ENCODE measurements at places on chromosomes 7 and 10. TPM values are rescaled to one million over a fixed set of nuclear protein-coding genes. Genes with fewer than 3 reads are reported as not detected.

Gene TFEC
- not detected for polyA plus RNA-seq

GRCh38 chr7:50426280-50427045, 23.7 kb downstream of the FIGNL1 start:
- H3K4me1 ChIP-seq: peaks cover under 1% of the 10 kb centered on the region
- no peak for DNase-seq
- no peak overlapping the region for H3K4me3 ChIP-seq
- H3K36me3 ChIP-seq: no peaks in the 10 kb centered on the region
- no peak overlapping the region for H3K27ac ChIP-seq

GRCh38 chr7:73869011-73869798, 8.2 kb downstream of the TMEM270 start:
- H3K4me1 ChIP-seq: peaks cover 20% of the 10 kb centered on the region
- H3K27ac ChIP-seq: no peak overlapping the region
- peak; percentile 52 for DNase-seq
- H3K4me3 ChIP-seq: no peak overlapping the region
- no peaks in the 10 kb centered on the region for H3K36me3 ChIP-seq
- H3K27me3 ChIP-seq: no peaks in the 10 kb centered on the region

DNA sequence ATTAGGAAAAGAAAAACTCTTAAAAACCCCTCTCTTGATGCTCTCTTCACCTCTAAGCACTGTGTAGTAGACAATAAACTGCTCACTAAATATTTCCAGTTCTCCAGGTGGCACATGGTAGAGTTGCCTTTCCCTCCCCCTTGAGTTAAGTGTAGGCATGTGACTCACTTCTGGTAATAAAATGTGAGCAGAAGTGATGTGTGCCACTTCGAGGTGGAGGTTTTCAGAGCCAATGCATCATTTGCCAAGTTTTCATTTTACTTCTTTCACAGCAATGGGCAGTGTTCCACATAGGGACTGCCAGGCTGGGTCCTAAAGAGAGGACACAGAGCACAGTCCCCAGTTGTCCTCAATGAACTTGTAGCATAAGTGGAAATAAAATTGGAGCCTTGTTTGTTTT, 131.6 kb upstream of the NPY start:
- H3K4me3 ChIP-seq: no peak overlapping the region
- peaks cover 13% of the 10 kb centered on the region for H3K36me3 ChIP-seq
- H3K27me3 ChIP-seq: no peaks in the 10 kb centered on the region
- H3K27ac ChIP-seq: no peak overlapping the region
- H3K4me1 ChIP-seq: no peaks in the 10 kb centered on the region

DNA sequence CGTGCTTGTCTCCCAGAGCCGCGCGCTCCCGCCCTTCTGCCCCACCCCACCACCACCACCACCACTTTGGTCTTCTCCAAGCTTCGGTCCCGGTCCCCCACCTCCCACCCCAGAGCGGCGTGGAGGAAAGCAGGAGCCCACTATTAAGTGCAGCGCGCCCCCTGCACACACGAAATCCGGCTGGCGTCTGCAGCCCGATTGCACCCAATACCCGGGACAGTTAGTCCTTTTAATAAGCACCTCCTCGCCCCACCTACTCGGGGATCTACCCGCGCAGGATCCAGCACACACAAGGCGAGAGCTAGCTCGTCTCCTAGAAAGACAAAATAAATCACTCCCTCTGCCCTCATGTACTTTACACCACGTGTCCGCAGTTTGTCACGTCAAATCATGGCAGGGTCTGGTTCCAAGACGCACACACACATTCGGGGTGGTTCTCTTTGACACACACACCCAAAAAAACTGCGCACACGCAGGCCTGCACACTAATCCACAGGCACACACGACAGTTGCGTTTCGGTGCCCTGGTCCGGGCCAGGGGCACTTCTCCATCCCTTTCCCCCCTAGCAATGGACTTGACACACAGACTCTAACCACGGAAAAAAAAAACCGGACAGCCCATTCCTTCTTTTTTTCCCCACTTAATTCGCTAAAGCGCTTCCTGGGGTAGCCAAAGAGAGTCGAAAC, 1.6 kb downstream of the SFMBT2 start:
- H3K27me3 ChIP-seq: peaks cover 78% of the 10 kb centered on the region
- peak overlapping the region; percentile 96 for H3K4me3 ChIP-seq
- no peaks in the 10 kb centered on the region for H3K36me3 ChIP-seq
- DNase-seq: peak; percentile 17
- H3K27ac ChIP-seq: no peak overlapping the region

GRCh38 chr7:96300502-96300901, 21.4 kb downstream of the SLC25A13 start:
- H3K4me3 ChIP-seq: no peak overlapping the region
- H3K36me3 ChIP-seq: no peaks in the 10 kb centered on the region
- DNase-seq: no peak
- H3K4me1 ChIP-seq: no peaks in the 10 kb centered on the region
- H3K27me3 ChIP-seq: no peaks in the 10 kb centered on the region
- no peak overlapping the region for H3K27ac ChIP-seq

DNA sequence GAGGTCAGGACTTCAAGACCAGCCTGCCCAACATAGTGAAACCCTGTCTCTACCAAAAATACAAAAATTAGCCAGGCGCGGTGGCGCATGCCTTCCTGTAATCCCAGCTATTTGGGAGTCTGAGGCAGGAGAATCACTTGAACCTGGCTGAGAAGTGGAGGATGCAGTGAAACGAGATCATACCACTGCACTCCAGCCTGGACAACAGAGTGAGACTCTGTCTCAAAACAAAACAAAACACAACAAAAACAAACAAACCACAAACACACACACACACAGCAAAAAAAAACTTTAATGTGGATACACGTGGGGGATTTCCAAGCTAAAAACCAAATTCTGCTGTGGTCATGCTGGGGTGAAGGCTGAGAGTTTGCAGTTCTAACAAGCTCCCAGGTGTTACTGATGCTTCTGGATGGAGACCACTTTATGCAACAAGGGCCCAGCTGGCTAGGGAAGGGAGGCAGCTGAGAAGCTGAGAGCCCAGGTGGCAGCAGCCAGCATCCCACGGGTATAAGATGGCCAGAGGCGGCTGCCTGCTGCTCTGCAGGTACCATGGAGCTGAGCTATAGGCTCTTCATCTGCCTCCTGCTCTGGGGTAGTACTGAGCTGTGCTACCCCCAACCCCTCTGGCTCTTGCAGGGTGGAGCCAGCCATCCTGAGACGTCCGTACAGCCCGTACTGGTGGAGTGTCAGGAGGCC, at the start of gene ZP3:
Gene ZP3 (plus strand): TSS at position 538 of the 699 bp plus-strand sequence. CDS start 15 bp downstream, at position 553.
- H3K4me3 ChIP-seq: no peak within 1 kb of the TSS
- peaks cover 16% of the 10 kb centered on the region for H3K4me1 ChIP-seq
- no peaks in the 10 kb centered on the region for H3K36me3 ChIP-seq
- H3K27ac ChIP-seq: peak within 1 kb of the TSS; percentile 81

Gene CRYGN
- polyA plus RNA-seq: 1.5 TPM

Gene SLC18A3
- 0.09 TPM for polyA plus RNA-seq

DNA sequence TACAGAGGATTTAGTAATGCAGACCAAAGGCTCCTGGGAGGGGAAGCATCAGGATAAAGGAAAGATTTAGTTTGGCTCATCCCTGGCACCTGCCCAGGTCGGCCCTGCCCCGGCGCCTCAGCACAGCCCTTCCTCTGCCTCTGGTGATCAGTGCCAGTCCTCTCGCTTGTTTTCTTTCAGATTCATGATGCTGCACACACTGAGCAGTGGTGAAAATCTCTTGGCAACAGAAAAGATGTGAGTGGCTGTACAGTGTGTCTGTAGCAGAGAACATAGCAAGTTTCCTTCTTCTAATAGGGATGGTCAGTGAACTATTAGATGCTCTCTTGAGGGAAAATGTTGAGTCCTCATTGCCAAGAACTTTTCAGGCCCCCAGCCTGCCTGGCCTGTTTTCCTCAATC, 994.1 kb downstream of the KCNMA1 start:
- no peaks in the 10 kb centered on the region for H3K36me3 ChIP-seq
- no peak overlapping the region for H3K27ac ChIP-seq
- H3K4me3 ChIP-seq: no peak overlapping the region
- H3K4me1 ChIP-seq: no peaks in the 10 kb centered on the region
- H3K27me3 ChIP-seq: no peaks in the 10 kb centered on the region
- DNase-seq: no peak

GRCh38 chr7:108824840-108825580, 255.3 kb downstream of the DNAJB9 start:
- H3K27me3 ChIP-seq: no peaks in the 10 kb centered on the region
- no peak overlapping the region for H3K4me3 ChIP-seq
- H3K4me1 ChIP-seq: no peaks in the 10 kb centered on the region
- H3K36me3 ChIP-seq: no peaks in the 10 kb centered on the region
- no peak overlapping the region for H3K27ac ChIP-seq

DNA sequence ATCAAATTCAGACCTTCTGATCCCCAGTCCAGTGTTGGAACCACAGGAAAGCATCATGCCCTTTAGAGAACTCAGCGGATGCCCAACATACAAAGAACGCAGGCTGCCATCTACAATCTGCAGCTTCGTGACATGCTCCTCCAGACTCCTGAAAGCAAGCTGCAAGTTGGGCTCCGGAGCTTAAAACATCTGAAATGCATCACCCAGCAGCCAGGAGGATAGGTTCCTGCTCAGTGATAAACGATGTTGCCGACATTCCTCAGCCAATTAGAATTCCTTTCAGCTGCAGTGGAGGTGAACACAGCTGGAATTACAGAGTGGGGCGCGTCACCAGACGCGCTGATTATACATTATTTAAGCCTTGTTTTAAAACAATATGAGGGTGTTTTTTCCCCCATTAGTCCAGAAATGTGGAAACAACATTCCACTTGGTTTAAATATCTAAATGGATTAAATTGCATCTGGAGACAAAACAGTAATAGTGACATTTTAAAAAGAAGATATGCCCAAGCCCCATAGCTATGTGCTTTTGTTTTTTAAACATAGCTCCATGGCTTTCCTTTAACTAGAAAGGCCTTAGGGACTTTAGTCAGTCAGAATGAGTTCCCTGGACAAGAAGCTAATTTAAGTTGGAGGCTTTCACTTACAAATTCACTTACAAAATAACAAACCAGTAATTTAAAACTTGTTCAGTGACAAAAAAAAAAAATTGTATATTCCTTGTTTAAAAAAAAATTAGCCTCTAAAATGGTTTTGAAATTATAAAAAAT, 6.3 kb downstream of the SMURF1 start:
- H3K4me3 ChIP-seq: peak overlapping the region; percentile 35
- H3K4me1 ChIP-seq: peaks cover 34% of the 10 kb centered on the region
- no peaks in the 10 kb centered on the region for H3K27me3 ChIP-seq
- H3K36me3 ChIP-seq: no peaks in the 10 kb centered on the region
- peak; percentile 94 for DNase-seq

- peak; percentile 95 for DNase-seq
- no peak overlapping the region for H3K27ac ChIP-seq
- H3K4me1 ChIP-seq: peaks cover 3% of the 10 kb centered on the region
These were observed 2.8 kb downstream of the ASIC3 start for GRCh38 chr7:151051108-151051507.

GRCh38 chr10:71509444-71509843, 112.7 kb downstream of the CDH23 start:
- no peaks in the 10 kb centered on the region for H3K36me3 ChIP-seq
- no peaks in the 10 kb centered on the region for H3K27me3 ChIP-seq
- no peak for DNase-seq
- no peak overlapping the region for H3K27ac ChIP-seq

- H3K27ac ChIP-seq: peak overlapping the region; percentile 94
- peak overlapping the region; percentile 42 for H3K4me3 ChIP-seq
- H3K36me3 ChIP-seq: no peaks in the 10 kb centered on the region
- no peaks in the 10 kb centered on the region for H3K27me3 ChIP-seq
These were observed 223.9 kb upstream of the PPP2R2D start for GRCh38 chr10:131676800-131677421.

- H3K36me3 ChIP-seq: no peaks in the 10 kb centered on the region
- H3K4me1 ChIP-seq: peaks cover 37% of the 10 kb centered on the region
- H3K27ac ChIP-seq: no peak overlapping the region
- no peak overlapping the region for H3K4me3 ChIP-seq
These were observed 11.4 kb downstream of the SH3PXD2A start for GRCh38 chr10:103843854-103844570.

DNA sequence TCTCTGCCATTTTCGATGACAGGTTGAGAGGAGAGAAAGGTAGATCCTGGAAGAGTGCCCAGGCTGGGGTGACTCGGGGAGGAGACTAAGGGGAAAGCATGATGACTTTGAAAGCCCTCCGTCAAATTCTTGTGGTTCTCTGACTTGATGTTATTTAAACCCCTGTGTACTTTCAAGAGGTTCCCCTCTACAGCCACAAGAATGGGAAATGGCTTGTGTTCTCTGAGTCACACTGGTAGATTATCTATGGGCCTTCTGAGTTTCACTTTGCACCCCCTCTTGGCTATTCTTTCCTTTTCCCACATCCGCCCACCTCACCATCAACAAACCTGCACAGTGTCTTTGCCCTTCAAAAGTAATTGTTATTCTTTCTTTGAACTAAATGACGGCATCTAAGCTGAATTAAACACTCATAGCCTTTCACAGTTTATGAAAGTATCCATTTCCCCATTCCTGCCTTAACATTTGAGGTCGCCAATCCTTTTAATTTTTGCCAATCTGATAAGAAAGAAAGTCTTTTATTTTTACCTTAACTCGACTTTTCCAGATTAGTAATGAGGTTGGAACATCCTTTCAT, 24.1 kb downstream of the PRF1 start:
- no peaks in the 10 kb centered on the region for H3K4me1 ChIP-seq
- no peak overlapping the region for H3K4me3 ChIP-seq
- H3K36me3 ChIP-seq: no peaks in the 10 kb centered on the region
- DNase-seq: no peak
- no peaks in the 10 kb centered on the region for H3K27me3 ChIP-seq

Data from GM23338 (cell line).